ENCODE measurements at places on chromosomes 1 and 21. TPM values are rescaled to one million over a fixed set of nuclear protein-coding genes. Genes with fewer than 3 reads are reported as not detected.

RAD54L gene
- 8.1 TPM for total RNA-seq

FAM89A gene
- total RNA-seq = 37.3 TPM

DNA sequence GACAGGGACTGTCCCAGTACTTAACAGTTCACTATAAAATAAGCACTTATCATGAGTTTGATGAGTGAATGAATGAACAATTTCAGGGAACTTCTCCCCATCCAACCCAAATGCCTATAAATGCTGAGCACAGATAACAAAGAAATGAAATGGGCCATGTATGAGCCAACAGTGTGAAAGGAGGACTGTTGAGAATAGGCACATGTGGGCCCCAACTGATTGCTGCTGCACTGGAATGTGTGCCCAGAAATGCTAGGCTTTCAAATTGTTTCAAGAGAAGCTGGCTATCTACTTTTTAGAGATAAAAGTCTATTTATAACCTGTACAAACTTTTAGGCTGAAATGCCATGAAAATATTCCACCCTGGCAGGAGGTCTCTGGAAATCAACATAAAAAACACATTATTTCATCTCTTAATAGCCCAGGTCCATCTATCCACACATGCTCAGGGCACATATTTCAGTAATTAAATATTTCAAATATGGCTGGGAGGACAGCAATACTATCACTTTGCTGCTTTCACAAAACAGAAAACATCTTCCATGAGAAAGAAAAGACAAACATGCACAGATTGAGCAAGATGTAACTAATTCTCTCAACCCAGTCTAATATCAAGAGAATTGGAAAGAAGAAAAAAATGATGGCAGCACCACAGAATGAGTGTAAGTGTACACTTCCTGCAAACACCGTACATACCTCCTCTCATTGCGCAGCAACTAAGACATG lies 49.8 kb downstream of the COLGALT2 start:
- no peak overlapping the region for H3K27ac ChIP-seq
- no peaks in the 10 kb centered on the region for H3K27me3 ChIP-seq
- no peaks in the 10 kb centered on the region for H3K36me3 ChIP-seq

GRCh38 chr1:15089258-15089992 lies 64.1 kb upstream of the TMEM51 start:
- peak overlapping the region; percentile 86 for H3K27ac ChIP-seq
- no peaks in the 10 kb centered on the region for H3K36me3 ChIP-seq
- no peaks in the 10 kb centered on the region for H3K27me3 ChIP-seq
- DNase-seq = no peak
- no peak overlapping the region for H3K4me3 ChIP-seq

DNA sequence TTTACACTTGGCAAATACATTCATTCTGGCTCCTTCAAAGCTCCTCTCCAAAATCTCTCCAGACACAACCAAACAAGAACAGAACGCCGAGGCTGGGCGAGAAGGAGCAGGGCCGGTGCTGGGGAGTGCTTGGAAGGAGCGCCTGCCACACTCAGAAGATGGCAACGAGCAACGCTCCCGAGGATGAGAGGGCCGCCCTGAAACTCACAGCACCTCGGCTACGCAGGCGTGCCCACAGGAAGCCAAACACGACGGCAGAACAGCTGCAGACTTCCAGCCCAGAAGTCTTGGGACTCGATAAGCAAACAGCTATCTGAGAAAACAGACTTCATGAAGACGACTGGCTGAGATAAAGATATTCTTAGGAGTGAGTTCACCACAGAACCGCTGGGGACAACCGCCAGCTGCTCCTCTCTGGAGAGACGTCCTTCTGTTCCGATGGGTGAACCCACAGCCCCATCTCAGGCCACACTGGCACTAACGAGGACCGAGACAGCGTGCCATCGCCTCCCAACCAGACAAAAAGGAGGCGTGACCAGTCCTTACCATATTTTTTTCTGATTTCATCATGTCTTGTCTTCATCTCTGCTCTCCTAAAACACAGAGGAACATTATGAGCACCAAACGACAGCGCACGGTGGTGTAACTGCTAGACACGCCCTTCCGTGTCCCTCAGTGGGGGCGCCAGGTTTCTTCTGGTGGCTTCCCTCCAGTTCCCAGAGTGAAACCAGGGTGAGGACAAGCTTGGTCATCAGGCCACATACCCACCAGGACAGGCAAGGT lies 18.6 kb downstream of the PTTG1IP start:
- H3K36me3 ChIP-seq = no peaks in the 10 kb centered on the region
- no peak overlapping the region for H3K4me3 ChIP-seq
- DNase-seq = no peak
- H3K4me1 ChIP-seq = peaks cover 11% of the 10 kb centered on the region
- no peaks in the 10 kb centered on the region for H3K27me3 ChIP-seq
- H3K27ac ChIP-seq = no peak overlapping the region

GRCh38 chr1:26627954-26628353 lies 67.9 kb upstream of the ARID1A start:
- H3K27ac ChIP-seq = no peak overlapping the region
- no peaks in the 10 kb centered on the region for H3K36me3 ChIP-seq
- H3K4me3 ChIP-seq = no peak overlapping the region
- no peaks in the 10 kb centered on the region for H3K4me1 ChIP-seq
- no peaks in the 10 kb centered on the region for H3K27me3 ChIP-seq

Data from vagina (tissue), 2 donors.